Activated T-helper 2 cell treated with anti-CD3 and anti-CD28 coated beads, Interferon-gamma antibody, Interleukin-2, Interleukin-4, amounts not matched to agents 10 μg/mL and 5 μg/mL and 100 μg/mL, durations not matched to agents 14 hours and 24 hours and 36 hours (primary cell): ENCODE measurements at places on chromosomes 6 and 20. TPM values are rescaled to one million over a fixed set of nuclear protein-coding genes. Genes with fewer than 3 reads are reported as not detected.

GRCh38 chr6:54980511-54981275 lies 134.1 kb downstream of the FAM83B start:
- no peak for DNase-seq

DNA sequence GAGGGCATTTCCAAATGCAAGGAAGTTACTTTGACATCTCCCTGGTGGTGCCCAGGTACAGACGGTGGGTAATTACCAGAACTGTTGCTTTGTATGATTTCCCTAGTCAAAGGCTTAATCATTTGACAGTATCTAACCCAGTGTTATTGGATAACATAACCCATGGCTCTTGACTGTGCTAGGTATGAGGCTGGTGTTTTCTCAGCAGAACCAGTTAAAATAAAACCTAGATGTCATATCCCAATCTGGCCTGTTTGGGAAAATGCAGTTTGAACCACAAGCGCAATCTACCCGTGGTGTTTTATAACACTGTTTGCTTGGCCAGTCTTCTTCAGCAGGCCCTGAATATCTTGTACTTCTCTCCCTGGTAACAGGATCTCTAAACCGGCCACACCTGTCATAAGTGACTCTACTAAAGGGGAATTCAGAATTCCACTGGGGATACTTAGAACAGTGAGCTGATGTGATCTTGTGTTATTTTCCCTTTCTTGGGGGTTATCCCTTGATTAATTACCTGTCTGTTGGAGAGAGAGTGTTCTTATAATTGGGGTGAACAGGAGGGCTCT lies 32.8 kb downstream of the PPP1R14C start:
- no peak for DNase-seq

DNA sequence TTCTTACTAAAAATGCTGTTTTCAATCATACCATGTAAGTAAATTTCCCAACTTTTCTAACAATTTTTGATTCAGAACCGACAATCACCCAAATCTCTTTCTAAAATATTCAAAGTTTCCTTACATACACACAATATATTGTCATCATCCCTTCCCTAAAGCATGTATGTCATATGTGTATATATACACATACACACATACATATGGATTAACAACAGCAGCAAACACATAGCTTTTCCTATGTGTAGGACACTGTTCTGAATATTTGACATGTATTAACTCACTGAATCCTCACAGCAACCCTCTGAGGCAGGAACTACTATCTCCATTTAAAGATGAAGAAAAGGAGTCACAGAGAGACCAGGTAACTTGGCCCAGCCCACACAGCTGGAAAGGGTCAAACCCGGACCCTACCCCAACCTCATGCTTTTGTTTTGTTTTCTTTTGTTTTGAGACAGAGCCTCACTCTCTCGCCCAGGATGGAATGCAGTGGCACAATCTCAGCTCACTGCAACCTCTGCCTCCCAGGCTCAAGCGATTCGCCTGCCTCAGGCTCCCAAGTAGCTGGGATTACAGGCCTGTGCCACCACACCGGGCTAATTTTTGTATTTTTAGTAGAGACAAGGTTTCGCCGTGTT lies 7.2 kb downstream of the FYN start:
- no peak for DNase-seq

OPRM1 gene
- not detected in 2 replicates for total RNA-seq

TAAR1 gene
- total RNA-seq: not detected in 2 replicates
